ENCODE measurements at places on chromosomes 4 and X.

- DNase-seq: no peak
Measured at GRCh38 chrX:115625572-115626301, 64.8 kb downstream of the PLS3 start.

GRCh38 chr4:69054578-69055200 lies 41.6 kb upstream of the UGT2B7 start:
- DNase-seq: no peak

DNA sequence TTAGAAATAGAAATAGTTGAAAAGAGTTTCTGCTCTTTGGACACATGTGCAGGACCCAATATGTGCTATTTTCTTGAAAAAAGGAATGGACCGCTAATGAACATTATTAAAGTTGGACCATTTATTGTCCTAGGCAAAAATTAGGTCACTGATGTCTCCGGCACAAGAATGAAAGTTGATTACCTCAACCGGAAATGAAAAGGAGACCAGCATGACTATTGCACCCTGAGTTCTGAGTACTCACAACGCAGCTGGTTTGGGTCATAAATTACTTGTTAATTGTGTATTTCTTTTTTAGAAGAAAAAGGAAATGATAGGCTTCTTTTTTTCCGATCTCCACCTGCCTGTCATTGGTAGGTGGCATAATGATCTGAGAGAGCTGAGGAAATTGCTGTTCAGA lies 232.7 kb downstream of the ARHGAP24 start:
- DNase-seq: no peak

- DNase-seq: no peak
Measured at GRCh38 chrX:1463581-1463980, 10.9 kb upstream of the ASMTL start.

DNA sequence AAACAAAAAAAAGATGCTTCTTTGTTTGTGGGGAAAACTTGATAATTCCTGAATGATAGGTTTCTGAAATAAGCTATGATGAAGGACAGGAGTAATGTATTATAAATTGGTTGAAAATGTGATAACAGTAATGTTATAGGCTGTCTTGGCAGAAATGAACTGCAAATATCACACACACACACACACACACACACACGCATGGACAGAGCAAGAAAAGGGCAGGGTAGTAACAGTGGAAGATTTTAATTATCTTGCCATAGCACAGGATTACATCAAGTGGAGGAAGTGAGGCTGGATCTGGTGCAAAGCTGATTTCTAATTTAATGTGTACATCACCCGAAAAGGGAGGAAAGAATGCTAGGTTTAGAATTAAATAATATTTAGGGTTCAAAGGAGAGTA lies 97.5 kb upstream of the CXXC4 start:
- no peak for DNase-seq

GRCh38 chr4:185143601-185143969 lies 519 bp downstream of the SLC25A4 start:
- DNase-seq: peak; percentile 26

DNA sequence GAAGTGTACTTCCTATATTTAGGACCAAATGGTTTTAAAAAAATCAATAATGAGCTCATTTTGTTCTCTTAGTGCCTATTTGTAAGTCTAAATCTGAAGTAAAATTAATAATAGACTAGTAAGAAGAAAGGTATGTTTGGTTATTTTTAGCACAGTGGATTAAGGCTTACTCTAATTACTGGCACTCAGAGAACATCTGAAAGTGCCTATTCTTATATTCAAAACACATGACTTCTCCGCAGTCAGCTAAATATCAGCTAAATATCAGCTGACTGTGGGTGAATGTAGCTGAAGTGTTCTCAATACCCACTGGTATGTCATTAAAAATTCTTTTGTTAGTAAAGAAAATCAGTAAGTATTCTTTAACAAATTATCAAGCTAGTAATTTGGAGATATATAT lies 6.0 kb downstream of the AP1S2 start:
- no peak for DNase-seq

GRCh38 chrX:153374426-153374825 lies 26.7 kb downstream of the PNMA6E start:
- no peak for DNase-seq

DNA sequence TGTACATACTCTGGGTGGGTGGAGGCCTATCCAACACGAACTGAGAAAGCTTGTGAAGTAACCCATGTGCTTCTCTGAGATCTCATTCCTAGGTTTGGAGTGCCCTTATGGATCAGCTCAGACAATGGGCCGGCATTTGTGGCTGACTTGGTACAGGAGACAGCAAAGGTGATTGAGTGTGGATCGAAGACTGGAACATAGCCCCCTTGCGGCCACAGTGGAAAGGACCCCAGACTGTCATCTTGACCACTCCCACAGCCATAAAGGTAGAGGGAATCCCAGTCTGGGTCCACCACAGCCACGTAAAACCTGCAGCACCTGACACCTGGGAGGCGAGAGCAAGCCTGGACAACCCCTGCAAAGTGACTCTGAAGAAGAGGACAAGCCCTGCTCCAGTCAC lies 598.0 kb upstream of the AADAT start:
- no peak for DNase-seq

GRCh38 chrX:154840856-154841255 lies 6.4 kb upstream of the SMIM9 start:
- peak; percentile 2 for DNase-seq

GRCh38 chr4:16018061-16018676 lies 55.2 kb upstream of the FGFBP2 start:
- no peak for DNase-seq

- no peak for DNase-seq
Measured at GRCh38 chr4:7428261-7429068, 6.3 kb downstream of the PSAPL1 start.

DNA sequence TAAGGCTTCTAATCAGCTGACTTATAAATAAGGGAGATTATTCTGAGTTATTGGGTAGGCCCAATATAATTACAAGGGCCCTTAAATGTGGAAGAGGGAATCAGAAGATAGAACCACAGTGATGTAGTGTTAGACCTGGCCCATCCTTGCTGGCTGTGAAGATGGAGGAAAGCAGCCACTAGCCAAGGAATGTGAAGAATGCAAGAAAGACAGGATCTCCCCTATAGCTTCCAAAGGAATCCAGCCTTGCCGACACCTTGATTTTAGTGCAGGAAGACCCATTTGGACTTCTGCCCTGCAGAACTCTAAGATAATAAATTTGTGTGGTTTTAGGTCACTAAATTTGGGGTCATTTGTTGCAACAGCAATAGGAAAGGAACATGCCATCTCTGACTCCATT lies 150.6 kb downstream of the SPATA18 start:
- DNase-seq: no peak

GRCh38 chr4:18081708-18082107 lies 60.2 kb upstream of the LCORL start:
- no peak for DNase-seq

- no peak for DNase-seq
Measured at GRCh38 chr4:98515470-98515809, 143.0 kb downstream of the TSPAN5 start.

DNA sequence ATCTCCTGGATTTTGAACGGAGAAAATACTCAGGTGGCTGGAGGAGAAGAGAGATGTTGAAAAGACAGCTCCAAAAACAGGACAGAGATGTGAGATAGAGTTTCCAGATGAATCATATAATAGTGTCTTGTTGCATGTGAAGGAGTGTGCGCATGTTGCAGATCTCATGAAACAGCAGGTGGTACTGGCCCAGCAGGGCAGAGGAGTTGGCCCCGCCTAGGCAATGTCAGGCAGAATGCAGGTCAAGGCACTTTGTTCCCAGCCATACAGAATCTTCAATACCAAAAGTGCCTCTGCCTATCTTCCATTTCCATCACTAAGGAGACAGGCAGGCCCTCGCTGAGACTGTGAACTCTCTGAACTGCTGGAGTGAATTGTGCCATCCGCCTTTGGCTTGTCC lies 63.9 kb upstream of the FAT1 start:
- no peak for DNase-seq

DNA sequence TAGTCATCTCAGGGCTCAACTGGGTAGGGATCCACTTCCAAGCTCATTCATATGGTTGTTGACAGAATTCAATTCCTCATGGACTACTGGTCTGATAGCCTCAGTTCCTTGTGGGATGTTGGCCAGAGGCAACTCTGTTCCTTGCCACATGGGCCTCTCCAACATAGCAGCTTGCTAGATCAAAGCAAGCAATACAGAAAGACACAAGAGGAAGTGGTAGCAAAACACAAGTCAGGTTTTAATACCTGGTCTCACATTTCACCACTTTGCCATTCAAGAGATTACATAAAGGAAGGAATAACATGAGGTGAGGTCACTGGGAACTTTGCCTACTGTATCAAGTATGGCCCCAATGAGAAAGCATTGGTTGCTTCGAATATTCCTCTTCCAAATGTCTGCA lies 79.2 kb downstream of the PRSS12 start:
- DNase-seq: no peak

GRCh38 chr4:913280-913618 lies 18.9 kb downstream of the GAK start:
- DNase-seq: no peak

DNA sequence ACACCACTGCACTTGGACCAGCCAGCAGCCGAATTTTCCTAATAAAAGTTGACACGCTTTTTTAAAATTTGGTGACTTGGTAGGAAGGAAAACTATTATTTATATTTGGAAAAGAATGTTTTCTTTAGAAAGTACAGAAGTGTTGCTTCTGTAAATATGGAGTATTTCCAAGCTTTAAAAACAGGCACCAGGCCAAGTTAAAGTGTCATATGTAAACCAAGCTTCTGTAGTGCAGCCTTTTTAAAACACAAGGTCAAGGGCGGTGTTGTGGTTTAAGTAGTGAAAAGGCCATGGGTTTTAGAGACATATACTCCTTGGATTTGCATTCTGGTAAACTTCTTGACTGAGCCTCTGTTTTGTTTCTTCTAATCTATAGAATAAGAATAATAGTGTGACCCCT lies 62.7 kb downstream of the TRIM2 start:
- DNase-seq: no peak

- no peak for DNase-seq
Measured at GRCh38 chr4:159283696-159284095, 180.8 kb downstream of the RAPGEF2 start.

DNA sequence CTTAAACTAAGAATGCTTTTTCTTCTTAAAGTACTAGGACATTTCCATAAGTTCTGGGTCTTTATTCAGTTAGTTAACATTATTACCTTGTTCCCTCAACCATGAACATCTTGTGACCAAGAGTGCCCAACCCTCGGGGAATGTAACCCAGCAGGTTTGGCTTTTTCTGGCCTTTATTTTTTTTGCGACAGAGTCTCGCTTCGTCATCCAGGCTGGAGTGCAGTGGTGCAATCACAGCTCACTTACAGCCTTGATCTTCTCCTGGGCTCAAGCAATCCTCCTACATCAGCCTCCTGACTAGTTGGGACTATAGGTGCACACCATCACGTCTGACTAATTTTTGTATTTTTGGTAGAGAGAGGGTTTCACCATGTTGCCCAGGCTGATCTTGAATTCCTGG lies 65.1 kb downstream of the USP11 start:
- DNase-seq: no peak

DNA sequence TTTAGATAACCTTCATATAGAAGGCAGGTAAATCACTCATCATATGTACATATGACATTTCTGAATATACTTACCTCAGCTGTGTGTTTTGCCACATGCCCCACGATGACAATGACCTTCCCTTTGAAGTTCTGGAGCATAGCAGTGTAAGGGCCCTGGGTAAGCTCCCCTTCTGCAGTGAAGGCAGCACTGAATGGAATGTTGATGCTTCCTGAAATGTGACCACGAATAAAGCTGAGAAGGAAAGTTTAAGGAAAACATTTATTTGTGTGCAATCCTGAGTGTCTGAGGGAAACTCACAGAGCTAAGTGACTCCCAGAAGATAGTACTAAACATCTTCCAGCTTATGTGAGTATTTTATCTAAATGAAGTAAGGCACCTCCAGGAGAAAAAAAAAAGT lies 200.1 kb downstream of the NPNT start:
- DNase-seq: no peak

DNA sequence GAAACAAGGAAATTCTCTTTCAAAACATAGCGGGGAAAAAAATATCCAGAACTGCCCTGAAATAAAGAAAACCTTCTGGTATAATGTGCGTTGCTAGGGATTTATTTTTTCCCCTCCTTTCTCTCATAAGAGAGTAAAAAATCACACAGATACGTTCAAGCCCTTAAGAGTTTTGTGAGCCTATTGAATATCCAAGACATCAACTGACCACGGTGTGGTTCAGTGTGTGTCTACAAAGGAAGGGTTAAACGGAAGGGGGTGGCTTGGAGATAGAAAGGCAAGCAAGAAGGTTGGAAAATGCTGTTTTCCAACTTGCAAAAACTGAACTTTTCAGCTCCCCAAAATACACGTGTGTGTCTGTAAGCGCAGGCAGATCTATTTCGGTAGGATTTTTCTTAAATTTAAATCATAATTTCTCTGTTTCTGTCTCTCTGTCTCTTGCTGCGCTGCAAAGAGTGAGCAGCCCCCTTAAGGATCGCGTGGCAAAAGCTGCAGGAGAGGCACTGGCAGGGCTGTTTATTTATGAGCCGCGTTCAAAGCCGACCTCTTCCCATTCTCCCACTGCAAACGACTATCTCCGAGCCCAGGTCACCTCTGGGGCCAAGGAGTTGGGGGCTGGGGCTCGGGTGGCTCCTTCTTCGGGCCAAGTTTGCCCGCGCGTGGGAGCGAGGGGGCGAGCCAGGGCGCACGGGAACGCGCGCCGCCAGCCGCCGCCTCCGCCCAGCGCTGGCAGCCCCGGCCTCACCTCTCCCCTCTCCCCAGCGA lies 492 bp upstream of the SLIT2 start:
- no peak for DNase-seq

- DNase-seq: peak; percentile 4
Measured at GRCh38 chrX:131987252-131987651, 35.9 kb upstream of the STK26 start.

- DNase-seq: no peak
Measured at GRCh38 chr4:47715716-47716416, 122.0 kb downstream of the CORIN start.

- no peak for DNase-seq
Measured at GRCh38 chr4:161714022-161714751, 449.6 kb downstream of the FSTL5 start.

DNA sequence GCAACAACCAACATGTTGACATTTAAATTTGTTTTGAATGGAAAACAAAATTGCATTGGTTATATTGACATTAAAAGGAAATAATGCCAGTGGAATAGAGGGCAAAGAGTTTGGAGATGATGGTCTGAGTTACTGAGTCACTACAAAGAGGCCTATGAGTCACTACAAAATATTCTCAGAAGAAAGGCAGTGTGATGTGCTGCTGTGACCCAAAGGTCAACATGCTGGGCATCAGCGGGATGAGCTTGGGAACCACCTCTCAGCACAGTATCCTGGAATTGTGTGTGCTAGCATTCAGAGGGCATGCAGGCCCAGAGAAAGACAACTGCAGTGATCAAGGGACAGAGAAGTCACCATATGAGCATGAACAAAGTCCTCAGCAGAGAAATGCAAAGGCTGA lies 2.8 kb downstream of the CMC4 start:
- no peak for DNase-seq

GRCh38 chr4:153138736-153139135 lies 65.5 kb upstream of the TRIM2 start:
- DNase-seq: no peak

DNA sequence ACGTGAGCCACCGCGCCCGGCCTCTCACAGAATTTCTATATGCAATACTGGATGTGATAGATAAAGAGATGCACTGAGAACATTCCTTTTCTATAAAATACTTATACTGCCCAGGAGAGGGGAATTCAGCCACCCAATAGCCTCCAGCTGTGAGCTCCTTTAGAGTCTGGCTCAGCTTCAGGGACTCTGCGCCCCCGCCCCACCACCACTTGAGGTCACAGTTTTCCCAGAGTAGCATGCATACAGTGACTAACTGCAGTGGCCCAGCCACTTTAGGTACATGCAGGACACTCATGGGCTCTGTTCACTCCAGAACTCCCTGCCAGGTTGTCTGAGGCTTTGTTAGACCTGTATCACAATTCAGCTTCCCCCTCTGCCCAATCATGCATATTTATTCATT lies 144.4 kb upstream of the TET2 start:
- DNase-seq: no peak
